ENCODE measurements at places on chromosomes 16 and 17. TPM values are rescaled to one million over a fixed set of nuclear protein-coding genes. Genes with fewer than 3 reads are reported as not detected.

The CPHXL2 gene
- total RNA-seq: not detected

The RGS9 gene
- total RNA-seq: 1.4 TPM

The TADA2A gene
- 11.4 TPM for total RNA-seq

The CISD3 gene
- 21.2 TPM for total RNA-seq

The MAF gene
- 7.5 TPM for total RNA-seq

DNA sequence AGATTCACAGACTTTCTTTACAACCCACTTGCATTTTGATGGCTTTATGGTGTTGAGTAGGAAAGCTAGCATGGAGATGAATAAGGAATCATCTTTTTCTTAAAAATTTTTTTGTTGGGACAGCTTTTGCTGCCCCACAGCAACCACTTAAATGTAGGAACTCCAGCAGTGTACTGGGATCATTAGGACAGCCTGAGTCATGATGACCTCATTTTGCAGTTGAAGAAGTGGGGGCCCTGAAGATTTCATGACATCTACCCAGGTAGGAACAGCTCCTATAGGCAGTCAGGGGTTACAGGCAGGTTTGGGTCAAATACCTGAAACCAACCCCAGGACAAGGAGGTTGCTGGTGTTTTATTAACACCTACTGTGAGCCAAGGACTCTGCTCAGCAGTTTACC is 2.1 kb downstream of the METTL22 start:
- DNase-seq: no peak

GRCh38 chr17:79325709-79326430 is 251.2 kb downstream of the ENGASE start:
- DNase-seq: no peak

DNA sequence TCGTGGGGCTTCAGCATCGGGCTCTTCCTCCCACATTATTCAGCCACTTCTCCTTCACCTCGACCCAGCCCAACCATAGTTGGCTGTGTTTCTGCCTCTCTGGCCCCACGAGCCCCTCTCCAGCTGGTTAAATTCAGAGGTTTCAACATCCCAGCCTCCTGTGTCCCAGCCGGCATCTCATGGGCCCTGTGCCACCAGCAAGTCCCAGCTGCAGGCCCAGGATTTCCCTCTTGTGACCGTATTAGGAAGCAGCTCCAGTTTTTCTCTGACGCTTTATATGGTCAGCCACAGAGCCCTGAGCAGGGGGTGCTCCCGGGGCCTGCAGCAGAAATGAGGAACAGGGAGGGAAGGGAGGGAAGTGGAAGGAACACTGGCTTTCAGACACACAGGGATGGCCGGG is 27.4 kb downstream of the MYH11 start:
- DNase-seq: peak; percentile 42

DNA sequence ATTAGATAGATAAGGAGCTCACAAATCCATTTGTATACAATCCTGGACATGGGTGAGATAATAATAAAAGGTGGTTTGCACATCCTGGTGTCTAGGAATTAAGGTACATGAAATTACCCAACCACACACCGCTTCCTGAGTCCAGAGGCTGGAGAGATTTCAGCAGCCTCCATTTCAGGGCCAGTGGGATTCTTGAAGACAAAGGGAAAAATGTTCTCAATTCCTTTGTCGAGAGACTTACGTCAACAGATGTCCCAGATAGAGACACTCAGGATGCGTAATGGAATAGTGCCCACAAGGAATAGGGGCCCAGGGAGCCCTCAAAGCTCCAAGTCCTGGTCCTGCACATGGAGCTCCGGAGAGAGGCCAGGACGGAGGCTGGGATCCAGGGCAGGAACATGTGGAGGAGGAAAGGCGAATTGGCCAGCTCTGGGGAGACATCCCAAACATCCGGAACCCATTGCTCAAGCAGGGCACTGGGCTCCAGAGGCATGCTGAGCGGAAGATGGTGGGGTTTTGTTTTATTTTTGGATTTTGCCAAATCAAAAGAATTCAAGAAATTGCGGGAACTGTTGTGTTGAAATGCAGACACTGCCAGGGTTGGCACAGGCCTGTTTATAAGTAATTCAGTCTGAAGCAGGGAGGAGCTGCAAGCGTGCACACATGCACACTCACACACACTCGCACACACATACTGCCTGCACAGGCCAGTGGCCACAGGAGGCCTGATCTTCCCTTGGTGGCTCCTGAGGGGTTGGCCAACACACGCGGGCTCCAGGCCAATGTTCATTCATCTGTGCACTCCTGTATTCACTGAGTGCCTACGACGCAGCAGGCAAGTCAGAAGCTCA is 97.2 kb downstream of the NOG start:
- no peak for DNase-seq

- DNase-seq: no peak
These were observed 30.3 kb downstream of the CPSF4L start for GRCh38 chr17:73231395-73231794.

GRCh38 chr17:28385037-28385400 is 13.5 kb downstream of the SARM1 start:
- no peak for DNase-seq

GRCh38 chr16:56679818-56680217 is 2.5 kb upstream of the MT1X start:
- peak; percentile 75 for DNase-seq

GRCh38 chr17:59530531-59530930 is 34.9 kb upstream of the DHX40 start:
- no peak for DNase-seq

DNA sequence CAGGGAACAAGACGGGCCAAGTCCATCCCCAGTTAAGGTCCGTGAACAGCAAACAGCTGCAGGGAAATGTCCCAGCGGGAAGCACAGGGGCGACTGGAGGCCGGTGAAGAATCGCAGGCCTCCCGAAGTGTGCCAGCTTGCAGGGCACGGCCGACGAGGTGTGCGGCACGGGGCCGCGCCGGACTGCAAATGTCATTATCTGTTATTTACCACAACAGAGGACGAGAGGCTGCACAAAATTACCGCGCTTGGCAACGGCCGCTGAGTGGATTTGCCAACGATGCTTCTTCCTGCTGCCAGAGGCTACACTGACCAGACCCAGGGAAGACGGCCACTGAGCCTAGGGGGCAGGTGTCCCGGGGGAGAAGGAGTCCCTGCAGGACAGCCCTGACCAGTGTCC is 53.1 kb downstream of the RPH3AL start:
- peak; percentile 25 for DNase-seq

- no peak for DNase-seq
These were observed 15.6 kb downstream of the CNTROB start for GRCh38 chr17:7947651-7948050.

GRCh38 chr16:84614623-84614967 is 3.3 kb downstream of the COTL1 start:
- DNase-seq: no peak

DNA sequence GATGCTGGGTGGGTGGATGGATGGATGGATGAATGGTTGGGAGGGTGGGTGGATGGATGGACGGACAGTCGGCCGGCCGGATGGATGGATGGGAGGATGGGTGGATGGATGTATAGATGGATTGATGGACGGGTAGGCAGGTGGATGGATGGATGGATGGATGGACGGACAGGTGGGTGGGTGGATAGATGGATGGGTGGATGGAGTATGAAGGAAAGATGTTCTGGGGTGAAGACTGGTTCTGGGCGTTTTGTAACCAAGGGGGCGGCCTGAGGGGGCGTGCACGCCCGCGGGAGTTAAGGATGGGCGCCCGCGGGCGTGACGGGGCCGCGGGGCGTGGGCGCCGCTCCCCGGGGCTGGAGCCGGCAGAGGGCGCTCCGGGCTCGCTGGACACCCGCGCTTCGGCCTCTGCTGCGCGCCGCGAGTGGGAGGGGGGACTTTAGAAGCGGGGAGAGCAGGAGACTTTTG is at the start of gene NECAB2:
TSS of gene NECAB2 (plus strand) at position 407 of the 468 bp plus-strand sequence. CDS start 405 bp downstream, outside the sequence.
- DNase-seq: peak; percentile 75

DNA sequence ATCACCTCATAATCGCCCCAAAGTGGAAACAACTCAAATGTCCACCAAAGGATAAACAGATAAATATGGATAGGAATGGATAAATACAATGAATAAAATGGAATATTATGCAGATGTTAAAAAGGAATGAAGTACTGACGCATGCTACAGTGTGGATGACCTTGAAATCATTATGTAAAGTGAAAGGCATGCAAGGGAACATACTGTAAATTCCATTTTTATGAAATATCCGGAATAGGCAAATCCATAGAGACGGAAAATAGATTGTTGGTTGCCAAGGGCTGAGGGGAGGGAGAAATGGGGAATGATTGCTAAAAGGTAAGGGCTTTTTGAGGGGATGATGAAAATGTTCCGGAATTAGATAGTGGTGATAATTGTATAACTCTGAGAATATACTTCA is 36.0 kb downstream of the STAT5B start:
- DNase-seq: no peak

- DNase-seq: peak; percentile 44
These were observed 3.1 kb downstream of the TPPP3 start for GRCh38 chr16:67389911-67390815.

DNA sequence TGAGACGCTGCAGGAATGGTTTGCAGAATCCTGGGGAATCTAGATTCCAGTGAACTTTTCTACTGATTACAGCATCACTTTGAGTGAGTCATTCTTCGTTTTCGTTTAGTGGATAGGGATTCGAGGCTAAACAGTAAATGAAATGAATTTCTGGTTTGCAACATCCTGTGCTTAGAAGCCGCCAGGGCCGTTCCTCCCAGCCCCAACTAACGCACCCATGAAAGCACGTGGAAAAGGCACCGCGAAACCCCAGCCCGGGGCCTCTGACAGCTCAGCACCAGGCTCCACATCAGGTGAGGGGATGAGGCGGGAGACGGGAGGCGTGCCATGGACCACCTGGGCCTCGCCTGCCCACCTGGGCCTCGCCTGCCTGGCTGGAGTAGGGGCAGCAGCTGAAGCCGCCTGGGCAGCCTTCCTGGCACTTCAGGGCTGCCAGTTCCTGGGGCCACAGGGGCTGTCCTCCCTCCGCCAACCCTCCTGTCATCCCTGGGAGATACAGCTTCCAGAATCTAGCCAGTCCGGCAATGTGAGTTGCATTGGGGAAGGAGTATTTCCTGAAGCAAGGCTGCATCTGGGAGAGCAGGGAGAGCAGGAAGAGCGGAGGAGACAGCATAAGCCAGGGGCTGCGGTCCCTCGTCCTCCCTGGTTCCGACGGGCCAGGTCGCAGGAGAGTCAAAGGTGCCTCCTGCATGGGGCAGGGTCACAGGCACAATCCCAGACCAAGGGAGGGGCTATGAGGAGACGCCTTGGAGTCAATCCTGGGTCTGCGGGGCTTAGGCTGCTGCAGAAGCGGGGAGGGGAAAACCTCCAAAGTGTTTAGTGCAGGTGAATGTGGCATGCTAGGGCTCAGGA is 78.4 kb downstream of the RPH3AL start:
- DNase-seq: peak; percentile 4

DNA sequence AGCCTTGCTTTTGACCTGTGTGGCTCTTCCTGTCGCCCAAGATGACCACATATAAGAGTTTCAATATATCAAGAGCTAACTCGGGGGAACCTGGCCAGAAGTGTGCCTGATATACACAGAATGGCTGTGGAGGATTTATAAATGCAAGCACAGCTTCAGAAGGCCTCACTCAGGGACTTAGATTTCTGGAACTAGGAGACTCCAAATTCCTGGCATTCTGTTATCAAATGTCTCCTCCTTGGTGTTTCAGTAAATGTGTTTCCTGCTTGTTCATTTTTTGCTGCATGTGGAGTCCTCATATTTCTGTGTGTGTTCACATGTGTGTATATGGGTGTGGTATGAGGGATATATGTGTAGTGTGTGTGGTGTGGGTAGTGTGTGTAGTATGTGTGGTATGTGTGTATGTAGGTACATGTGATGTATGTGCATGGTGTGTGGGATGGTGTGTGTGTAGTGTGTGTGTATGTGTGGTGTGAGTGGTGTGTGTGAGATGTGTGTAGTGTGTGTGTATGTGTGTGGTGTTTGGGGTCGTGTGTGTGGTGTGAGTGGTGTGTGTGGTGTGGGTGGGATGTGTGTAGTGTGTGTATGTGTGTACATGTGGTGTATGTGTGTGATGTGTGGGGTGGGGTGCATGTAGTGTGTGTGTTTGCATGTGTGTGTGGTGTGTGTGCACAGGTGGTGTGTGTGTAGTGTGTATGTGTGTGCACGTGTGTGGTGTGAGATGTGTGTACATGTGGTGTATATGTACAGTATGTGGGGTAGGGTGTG is 981 bp upstream of the CD300H start:
- no peak for DNase-seq

DNA sequence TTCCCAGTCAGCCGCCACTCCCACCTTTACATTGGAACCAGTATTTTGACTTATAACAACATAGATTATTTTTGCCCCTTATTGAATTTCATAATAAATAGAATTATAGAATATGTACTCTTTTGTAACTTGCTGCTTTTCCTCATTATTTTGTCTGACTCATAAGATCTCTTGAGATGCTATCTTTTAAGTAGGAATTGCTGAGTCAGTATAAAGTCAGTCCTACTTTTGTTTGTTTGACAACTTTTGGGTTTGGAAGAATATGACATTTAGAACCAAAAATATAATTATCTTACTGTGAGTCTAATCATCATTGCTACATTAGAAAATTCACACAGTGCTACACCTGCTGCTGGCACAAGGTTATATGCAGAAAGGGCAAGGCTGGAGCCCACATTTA is 69.7 kb downstream of the STXBP4 start:
- no peak for DNase-seq

DNA sequence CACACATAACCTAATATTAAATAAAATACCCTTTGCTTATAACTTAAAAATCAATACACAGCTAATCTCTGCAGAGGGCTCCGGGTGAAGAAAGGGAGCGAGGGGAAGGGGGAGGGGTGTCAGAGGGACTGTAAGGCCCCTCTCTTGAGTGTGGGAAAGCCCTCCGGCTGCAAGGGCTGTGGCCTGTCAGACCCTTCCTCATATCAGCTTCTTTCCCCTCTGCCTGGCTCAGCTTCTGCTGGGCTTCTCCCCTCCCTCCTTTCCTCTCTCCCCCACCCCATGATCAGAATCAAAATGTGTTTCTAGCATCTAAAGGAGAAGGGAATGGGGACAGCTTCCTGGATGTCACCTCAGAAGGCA is 4.6 kb upstream of the SCRN2 start:
- no peak for DNase-seq

DNA sequence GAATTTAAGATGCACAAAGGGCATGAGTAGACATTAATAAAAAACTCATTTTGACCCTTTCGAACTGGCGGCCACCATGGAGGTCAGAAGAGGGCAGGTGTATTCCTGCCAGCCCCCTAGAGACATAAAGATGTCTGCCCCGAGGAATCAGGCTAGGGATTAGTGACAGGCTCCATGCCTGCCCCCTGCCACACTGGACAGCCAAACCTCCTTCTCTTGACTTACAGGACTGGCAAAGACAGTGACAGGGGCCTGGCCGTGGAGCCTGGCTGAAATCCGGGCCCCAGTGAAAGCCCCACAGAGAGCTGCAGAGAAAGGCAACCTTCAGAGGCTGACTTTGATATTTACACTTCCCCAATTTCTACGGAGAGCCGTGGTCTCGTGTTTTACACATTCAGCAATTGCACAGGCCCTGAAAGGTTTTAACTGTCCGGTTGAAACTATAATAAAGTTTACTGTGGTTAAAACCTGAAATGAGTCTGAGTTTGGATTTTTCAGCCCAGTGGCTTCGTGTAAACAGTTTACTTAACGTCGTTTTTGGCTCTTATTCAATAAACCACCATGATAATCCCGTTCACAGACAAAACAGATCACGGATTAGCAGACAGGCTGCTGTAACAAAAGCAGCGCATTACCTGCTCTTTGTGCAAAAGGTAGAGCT is 243.9 kb upstream of the MYOCD start:
- DNase-seq: no peak

GRCh38 chr17:37174205-37174604 is 201.6 kb upstream of the C17orf78 start:
- no peak for DNase-seq
